ENCODE measurements at places on chromosomes 16 and 17. TPM values are rescaled to one million over a fixed set of nuclear protein-coding genes. Genes with fewer than 3 reads are reported as not detected.

- no peak overlapping the region for H3K27ac ChIP-seq
- no peaks in the 10 kb centered on the region for H3K27me3 ChIP-seq
- no peaks in the 10 kb centered on the region for H3K4me1 ChIP-seq
- H3K4me3 ChIP-seq, result no peak overlapping the region
- no peaks in the 10 kb centered on the region for H3K36me3 ChIP-seq
- no peak for DNase-seq
Observed at GRCh38 chr16:27935076-27935475, 128.4 kb downstream of the GSG1L start.

GRCh38 chr17:48152289-48152688 lies 44.7 kb downstream of the SNX11 start:
- H3K4me3 ChIP-seq, result no peak overlapping the region
- no peaks in the 10 kb centered on the region for H3K36me3 ChIP-seq
- no peak overlapping the region for H3K27ac ChIP-seq

KIF2B gene
- not detected for total RNA-seq

FZD2 gene
- total RNA-seq, result 203 TPM
